CD4-positive, alpha-beta T cell treated with Interleukin-6 at 100 ng/mL for 8 hours (primary cell): ENCODE measurements at places on chromosomes 12 and 14.

DNA sequence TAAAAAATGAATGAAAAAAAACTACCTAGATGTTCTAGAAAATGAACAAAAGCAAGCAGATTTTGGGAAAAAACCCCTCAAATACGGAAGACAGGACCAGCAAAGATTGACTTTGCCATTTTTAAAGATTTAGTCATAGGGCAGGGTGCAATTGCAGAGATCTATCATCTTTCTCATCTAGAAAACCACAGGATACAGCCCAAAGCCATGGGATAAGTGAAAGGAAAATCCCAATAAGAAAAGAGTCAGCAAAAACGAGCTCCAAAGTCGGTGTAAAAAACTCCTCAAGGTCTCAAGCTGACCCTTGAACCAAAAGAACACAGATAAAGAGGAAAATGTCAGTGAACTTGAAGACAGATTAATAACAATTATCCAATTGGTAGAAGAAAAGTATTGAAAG, 28.0 kb downstream of the CEP290 start:
- no peak for DNase-seq

DNA sequence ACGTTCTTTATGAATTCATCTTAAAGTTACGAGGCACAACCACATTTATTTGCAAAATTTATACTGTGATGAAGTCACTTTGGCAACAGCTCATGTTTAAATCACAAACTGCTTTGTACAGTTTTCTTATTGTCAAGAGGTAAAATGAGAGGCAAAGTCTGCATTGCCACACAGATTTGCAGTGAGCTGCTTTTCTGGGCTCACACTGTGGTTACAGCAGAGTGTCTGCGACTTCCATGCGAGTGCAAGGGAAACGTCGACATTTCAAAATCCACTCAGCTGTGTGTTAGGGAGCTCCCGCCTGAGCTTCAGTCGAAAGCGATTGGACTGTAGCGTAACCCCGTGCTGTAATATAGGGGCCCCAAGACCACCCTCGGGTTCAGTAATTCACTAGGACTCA, 13.0 kb downstream of the MTA1 start:
- no peak for DNase-seq

DNA sequence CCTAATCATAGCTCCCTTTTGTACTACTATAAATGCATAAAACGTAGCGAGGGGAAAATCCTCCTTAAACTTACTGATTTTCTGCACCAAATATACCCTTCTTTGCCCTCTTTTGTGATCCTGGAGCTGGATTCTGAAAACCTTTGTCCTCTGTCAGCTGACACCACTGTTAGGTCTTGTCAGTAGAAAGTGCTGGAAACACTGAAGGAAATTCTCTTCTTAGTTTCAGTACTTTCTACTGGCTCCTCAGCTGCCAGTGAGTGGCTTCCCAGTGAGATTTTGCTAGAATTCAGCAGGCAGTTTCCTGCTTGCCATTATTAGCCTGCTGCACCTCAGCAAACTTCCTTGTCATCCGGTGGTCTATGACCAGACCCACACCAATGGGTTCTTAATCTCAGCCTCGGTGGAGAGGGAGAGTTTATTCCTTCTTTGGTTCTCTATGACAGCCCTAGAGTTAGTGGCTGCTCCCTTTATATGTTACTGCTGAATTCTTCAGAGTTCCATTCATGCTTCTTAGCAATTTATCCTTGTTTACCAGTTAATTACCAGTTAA, 476.2 kb downstream of the FSCB start:
- no peak for DNase-seq

DNA sequence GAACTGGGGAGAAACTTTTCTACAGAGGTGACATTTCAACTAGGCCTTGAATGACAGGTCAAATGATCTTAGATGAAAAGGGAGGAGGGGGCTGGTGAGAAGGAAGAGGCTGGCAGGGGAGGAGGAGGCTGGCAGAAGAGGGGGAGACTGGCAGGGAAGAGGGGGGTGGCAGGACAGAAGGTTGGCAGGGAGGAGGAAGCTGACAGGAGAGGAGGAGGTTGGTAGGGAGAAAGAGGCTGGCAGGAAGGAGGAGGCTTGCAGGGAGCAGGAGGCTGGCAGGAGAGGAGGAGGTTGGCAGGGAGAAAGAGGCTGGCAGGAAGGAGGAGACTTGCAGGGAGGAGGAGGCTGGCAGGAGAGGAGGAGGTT, 63.4 kb upstream of the PPP4R3A start:
- no peak for DNase-seq

DNA sequence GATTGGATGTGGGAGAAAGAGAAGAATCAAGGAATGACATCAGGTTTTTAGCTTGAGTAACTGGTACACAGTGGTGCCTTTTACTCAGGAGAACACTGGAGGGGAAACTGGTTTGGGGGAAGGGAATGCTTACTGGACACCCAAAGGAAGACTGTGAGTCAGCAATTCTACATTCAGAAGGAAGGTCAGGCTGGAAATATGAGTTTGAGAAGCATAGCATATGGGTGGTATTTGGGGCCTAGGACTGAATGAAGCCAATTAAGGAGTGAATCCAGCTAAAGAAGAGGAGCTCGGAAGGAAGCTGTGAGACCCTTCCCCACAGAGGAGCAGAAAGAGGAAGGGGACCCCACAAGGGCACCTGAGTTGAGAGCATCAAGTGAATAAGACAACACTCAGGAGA, 35.4 kb downstream of the DMAC2L start:
- DNase-seq = no peak

DNA sequence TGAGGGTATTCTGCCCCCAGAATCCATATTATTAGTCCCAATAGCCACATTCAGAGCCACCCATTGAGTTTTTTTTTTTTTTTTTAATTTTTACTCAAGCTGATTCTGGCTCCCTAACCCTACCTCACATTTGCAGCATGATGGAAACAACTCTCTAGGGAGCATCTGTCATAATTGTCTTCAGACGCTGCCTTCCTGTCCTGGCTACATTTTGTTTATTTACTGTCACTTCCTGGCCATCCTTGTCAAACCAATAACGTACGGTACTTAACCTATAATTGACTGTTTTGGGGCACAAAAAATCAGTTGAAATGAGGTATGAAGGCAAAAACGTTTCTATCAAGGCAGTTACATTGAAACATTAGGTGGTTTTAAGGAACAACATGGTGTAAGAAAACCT, 2.1 kb downstream of the GLIPR1 start:
- peak; percentile 38 for DNase-seq

DNA sequence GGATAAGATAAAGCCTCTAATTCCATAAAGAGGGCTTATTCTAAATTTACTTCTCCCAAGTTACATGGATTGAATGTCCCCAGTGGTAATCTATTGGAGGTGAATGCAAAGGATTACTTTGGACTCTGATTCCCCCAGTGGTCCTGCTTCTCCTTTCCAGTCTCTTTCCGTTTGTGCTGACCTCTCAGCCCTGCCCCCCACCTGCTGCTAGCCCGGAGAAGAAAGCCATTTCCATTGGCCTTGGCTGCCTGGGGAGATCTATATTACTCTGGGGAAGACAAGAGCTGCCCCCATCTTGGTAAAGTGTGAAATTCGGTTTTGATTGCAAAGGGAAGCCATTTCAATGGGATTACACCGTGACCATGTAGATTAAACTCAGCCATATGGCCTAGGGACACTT, 13.3 kb downstream of the ASCL1 start:
- DNase-seq = no peak

- DNase-seq = no peak
Observed at GRCh38 chr12:111247083-111247783, 121.7 kb downstream of the PHETA1 start.

GRCh38 chr12:68959891-68960464, 27.0 kb upstream of the CPM start:
- no peak for DNase-seq

GRCh38 chr12:42958291-42958674, 368.7 kb upstream of the PRICKLE1 start:
- no peak for DNase-seq
